ENCODE measurements at places on chromosomes 16 and 17.

GRCh38 chr17:16052486-16052885, 52.9 kb downstream of the TTC19 start:
- DNase-seq, result no peak

GRCh38 chr16:27431773-27432532, 30.0 kb downstream of the IL21R start:
- DNase-seq, result no peak

DNA sequence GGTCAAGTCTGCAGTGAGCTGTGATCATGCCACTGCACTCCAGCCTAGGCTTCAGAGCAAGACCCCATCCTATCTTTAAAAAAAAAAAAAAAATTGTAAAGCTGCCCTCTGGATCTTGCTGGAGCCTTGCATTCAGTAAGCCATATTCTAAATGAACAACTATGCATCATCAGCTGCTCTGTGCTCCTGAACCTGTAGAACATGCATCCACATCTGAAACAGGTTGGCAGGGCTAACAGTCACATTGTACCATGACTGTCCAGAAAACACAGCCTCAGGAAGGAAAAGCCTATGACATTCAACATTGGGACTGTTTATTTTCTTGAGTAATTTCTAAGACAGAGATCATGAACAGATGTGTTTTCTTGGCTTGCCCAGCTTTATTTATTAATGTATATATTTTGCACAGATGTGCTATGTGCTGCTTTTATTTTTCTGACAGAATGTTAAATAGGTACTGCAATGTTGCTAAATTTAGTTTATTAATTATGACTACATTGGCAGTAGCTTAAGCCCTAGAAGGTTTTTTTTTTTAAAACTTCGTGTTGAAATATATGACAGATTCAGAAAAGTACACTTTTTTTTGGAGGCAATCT, 19.8 kb downstream of the ACSF2 start:
- DNase-seq, result no peak

DNA sequence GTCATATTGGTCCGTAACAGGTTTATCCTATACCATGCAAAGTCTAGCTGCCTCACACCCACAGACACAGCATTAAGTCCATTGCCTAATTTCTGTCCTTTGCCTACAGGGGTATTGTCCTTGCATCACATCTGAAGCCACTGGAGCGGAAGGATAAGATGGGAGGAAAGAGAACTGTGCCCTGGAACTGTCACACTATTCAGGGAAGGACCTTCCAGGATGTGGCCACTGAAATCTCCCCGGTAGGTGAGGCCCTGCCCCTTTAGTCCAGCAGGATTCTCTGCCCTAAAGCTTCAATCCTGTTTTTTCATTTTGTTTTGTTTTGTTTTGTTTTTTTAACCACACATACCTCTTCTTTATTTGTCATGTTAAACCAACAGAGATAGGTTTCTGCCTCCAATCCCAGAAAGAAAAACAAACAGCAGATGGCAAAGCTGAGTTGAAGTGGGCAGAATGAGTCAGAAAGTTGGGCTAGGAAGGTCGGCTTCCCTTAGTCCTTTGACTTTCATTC, 2.2 kb upstream of the EFTUD2 start:
- no peak for DNase-seq

GRCh38 chr17:39462631-39463375, 1.5 kb downstream of the CDK12 start:
- DNase-seq, result no peak

DNA sequence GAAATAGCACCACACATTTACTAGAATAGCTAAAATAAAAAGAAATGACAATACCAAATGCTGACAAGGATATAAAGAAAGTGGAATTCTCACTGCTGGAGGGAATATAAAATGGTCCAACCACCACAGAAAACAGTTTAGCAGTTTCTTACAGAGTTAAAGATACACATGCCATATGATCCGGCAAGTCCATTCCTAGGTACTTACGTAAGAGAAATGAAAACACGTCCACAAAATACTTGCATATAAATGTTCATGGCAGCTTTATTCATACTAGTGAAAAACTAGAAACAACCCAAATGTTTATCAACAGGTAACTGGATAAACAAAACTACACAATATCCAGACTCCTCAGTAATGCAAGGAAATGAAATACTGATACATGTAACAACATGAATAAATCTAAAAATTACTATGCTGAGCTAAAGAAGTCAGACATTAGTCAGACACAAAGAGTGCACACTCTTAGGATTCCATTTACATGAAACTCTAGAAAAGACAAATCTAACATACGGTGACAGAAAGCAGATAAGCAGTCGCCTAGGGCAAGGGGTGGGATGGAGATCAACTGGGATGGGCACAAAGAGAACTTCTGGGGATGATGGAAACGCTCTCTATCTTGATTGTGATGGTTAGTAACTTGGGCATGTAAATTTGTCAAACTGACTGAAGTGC, 76.4 kb downstream of the SMG6 start:
- no peak for DNase-seq

DNA sequence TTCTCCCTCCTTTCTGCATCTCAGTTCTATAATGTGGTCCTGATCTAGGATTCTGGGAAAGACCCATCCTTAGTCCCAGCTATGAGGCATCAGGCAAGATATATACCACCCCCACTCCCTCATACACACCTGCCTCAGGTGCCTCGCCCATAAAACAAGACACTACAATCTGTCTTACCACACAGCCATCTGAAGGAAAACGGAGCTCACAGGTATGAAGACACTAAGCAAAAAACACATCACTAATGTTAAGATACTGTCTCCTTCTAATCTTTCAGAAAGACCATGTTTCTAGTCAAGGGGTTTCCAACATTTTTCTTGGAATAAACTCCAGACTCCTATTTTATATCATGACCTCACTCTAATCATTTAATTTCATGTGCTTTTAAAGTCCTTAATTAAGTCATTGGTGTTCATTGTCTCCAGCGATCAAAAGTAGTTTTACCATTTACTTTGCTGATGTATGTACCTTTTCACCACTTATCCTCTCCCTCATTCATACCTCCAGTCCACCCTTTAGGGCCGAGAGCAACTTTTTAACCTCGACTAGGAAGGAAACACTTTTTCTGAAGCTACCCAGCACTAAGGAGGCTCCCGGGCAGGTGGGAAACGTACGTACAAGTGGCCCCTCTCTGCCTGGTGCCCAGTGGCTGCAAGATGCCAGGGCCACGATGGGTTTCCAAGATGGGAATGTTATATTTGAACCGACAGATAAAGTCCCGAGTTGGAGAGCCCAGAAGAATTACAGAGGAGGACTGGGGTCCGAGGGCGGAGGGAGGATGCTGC, 979 bp downstream of the MAP3K14 start:
- DNase-seq, result no peak

GRCh38 chr16:88421301-88421700, 31.8 kb upstream of the ZFPM1 start:
- DNase-seq, result no peak

GRCh38 chr17:76014925-76015261, 12.2 kb downstream of the EVPL start:
- DNase-seq, result no peak

DNA sequence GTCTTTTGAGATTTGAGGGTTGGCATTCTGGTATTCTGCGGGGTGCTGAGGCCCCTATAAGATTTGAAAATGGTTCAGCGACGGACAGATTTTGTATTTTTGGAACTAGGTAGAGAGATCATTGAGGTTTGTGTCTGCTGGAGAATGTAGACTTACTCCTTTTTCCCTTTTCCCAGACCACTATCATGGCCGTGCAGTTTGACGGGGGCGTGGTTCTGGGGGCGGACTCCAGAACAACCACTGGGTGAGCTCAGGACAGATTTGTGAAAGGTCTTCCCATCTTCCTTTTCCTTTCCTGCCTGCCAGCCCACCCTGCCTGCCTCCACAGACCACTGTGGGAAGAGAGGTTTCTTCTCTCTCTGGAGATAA, 572 bp downstream of the PSMB6 start:
- no peak for DNase-seq

DNA sequence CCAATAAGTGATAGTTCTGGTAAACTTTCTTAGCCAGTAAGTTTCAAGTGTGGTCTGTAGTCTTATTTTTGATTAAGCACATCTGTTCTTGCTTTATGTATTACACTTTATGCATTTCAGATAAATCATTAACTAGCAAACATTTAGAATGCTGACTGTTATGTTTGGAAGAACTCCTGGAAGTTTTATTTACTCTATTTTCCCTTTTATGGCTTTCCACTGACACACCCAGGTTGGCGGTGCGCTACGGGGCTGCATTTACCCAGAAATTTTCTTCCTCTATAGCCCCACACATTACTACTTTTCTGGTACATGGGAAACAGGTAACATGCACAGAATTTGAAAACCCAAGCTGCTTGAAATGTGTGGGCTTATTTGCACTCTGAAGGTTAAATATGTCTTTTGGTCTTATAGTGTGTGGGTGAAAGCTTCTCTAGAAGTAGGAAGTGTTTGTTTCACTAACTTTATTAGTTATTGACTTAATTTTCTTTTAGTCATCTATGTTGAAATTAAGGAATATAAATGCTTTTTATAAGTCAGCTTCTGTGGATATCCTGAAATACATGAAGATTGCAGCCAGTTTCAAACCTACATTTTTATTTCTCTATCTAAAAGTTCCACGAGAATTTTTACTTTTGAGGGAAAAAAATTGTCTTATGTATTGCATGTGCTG, 203.7 kb downstream of the PHKB start:
- DNase-seq, result no peak

DNA sequence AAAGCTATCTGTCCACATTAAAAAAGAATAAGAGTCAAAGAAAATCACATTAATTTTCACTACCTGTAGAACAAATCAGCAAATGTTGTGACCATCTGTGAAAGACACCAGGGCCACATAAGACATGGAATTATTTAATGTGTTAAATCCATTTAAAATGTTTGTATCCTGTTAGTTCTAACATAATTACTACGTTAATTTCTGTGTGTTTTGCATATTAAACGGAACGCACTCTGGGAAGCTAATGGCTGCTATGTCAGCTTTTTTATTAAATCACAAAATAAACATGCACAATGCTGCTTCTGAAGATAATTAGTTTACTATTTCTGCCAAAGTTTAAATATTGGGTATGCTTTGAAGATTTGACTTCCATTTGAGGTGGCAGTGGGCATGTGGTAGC, 1061.2 kb downstream of the CDH11 start:
- no peak for DNase-seq

- DNase-seq, result no peak
Measured at GRCh38 chr17:7011942-7012254, 526 bp upstream of the RNASEK start.

DNA sequence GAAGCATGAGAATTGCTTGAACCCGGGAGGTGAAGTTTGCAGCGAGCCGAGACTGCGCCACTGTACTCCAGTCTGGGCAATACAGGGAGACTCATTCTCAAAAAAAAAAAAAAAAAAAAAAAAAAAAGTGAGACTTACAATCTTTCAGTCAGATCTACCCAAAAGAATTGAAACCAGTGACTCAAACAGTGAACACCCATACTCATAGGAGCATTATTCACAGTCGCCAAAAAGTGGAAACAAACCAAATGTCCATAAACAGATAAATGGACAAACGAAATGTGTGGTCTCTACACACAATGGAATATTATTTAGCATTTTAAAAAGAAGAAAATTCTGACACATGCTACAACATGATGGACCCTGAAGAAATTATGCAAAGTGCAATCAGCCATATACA, 9.1 kb upstream of the SCNN1B start:
- no peak for DNase-seq

GRCh38 chr17:21452377-21453143, 76.4 kb downstream of the KCNJ12 start:
- DNase-seq, result no peak

GRCh38 chr17:69468207-69468606, 53.7 kb downstream of the MAP2K6 start:
- DNase-seq, result no peak

- DNase-seq, result no peak
Measured at GRCh38 chr17:40158438-40159013, 18.2 kb downstream of the CASC3 start.
